ENCODE measurements at places on chromosomes 3 and 15.

DNA sequence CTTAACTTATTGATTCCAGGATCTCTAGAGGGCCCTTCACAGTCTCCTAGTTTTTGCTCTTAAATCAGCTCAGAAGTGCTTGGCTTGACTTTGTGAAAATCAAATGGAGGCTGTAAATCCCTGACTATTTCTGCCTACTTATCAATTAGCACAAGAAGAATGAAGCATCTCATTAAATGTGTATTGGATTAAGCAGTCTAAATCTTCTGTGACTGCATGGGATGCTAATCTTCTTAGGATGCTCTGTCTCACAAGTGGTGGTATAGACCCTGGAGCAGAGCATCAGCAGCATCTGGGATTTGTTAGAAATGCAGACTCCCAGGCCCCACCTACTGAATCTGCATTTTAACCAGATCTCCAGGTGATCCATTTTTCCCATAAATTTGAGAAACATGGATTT, 488.7 kb downstream of the AGBL1 start:
- no peak for DNase-seq

- DNase-seq: no peak
These were observed 188.3 kb downstream of the LSAMP start for GRCh38 chr3:116256843-116257485.

DNA sequence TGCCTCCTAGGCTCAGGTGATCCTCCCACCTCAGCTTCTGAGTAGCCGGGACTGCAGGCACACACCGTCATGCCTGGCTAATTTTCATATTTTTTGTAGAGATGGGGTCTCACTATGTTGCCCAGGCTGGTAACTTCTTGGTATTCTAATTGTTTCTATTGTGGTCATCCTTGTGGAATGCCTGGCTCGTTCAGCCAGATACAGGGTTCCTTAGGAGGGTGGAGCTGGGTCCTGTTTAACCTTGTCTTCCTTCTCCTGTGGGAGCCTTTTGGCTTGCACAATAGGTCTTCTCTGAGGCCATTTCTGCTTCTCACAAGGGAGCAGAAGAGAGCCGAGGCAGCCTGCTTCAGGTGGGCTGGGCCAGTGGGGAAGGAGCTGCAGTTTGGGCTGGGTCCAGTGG, 15.7 kb downstream of the PLEKHO2 start:
- DNase-seq: no peak

GRCh38 chr3:13208706-13209633, 135.7 kb upstream of the IQSEC1 start:
- no peak for DNase-seq

GRCh38 chr15:36844534-36844998, 255.8 kb downstream of the MEIS2 start:
- no peak for DNase-seq

DNA sequence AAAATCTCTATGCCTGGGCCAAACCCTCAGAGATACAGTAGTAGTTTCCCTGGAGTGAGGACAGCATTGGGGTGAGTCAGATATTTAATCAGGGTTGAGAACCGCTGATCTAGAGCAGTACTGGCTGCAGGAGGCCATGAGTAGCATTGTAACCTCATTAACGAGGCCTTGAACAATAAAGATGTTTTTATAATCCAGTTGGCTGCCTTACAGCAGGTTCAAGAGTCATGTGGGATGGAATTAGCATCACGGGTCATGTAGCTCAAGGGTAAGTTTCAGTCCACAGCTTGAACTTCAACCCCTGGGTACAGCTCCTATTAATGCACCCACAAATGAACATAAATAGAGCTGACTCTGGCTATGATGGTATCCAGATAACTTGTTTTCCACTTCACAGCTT, 5.1 kb downstream of the HPS3 start:
- no peak for DNase-seq

DNA sequence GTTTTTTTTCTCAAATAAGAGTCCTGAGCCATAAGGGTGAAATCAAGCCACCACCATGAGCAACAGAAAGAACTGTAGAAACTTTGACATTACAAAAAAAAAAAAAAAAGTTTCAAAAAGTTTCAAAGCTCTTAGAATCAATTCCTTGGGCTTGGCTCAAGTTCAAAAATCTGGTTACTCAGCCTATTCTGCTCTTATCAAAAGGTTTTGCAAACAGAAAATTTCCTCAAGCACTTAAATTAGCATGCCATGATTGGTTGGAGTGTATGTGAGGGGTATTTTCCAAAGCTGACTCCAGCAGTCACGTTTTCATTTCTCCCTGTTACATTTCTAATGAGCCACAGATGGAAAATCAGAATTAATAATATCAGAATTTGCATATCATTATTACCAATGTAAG, 12.1 kb upstream of the PEX5L start:
- DNase-seq: peak; percentile 34

GRCh38 chr3:159200176-159200575, 398.3 kb downstream of the MFSD1 start:
- DNase-seq: peak; percentile 68

DNA sequence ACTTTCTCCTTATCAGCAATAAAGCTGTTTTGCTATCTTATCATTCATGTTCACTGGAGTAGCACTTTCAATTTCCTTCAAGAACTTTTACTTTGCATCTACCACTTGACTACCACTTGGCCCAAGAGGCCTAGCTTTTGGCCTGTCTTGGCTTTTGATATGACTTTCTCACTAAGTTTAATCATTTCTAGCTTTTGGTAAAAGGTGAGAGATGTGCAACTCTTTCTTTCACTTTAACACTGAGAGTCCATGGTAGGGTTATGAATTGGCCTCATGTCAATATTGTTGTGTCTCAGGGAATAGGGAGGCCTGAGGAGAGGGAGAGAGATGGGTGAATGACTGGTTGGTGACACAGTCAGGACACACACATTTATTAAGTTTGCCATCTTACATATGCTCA, 31.0 kb upstream of the FAM3D start:
- no peak for DNase-seq

DNA sequence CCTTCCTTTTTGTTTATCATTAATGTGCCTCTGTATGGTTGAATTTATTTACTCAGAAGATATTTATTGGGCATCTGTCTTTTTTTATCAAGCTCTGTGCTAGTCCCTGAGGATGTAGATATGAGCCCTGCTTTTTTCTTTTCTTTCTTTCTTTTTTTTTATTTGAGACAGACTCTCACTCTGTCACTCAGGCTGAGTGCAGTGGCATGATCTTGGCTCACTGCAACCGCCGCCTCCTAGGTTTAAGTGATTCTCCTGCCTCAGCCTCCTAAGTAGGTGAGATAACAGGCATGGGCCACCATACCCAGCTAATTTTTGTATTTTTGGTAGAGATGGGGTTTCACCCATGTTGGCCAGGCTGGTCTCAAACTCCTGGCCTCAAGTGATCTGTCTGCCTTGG, 58.5 kb downstream of the MBNL1 start:
- DNase-seq: no peak

GRCh38 chr3:195542316-195542697, 818 bp downstream of the PPP1R2 start:
- no peak for DNase-seq

GRCh38 chr3:50274371-50275104, 4.3 kb upstream of the LSMEM2 start:
- no peak for DNase-seq

DNA sequence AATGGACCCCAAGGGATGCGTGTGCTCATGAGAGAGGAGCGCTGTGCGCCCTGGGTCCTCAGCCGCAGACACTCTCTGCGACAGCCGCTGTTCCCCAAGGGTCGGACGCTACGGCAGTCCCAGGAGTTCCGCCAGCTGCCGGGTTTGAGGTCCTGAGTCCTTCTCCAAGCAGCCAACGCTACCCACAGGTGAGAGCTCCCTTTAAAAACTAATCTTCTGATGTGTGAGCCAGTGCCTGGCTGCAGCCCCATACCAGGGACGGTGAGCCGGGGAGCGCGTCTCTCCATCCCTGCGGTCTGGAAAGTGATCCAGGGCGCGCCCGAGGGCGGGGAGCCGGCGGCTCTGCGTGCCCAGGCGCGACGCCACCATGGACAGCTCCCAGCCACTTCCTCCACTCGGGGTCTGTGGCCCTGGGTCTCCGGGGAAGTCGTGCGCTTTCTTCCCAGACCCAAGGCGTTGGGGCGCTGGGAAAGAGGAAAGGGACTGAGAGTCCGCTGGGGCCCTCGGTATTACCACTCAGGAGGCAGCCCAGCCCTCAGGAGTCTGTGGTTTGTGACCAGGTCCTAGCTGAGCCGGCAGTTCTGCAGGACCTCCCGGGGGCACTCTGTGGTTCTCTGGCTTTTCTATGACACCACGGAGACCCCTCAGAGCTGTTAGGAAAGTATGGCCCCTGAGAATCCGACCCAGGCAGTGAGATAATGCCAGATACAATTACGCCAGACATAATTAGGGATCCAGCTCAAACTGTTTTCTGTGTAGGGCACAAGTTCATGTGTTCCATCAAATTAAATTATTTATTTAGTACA, 1.4 kb downstream of the CEMIP start:
- DNase-seq: no peak

DNA sequence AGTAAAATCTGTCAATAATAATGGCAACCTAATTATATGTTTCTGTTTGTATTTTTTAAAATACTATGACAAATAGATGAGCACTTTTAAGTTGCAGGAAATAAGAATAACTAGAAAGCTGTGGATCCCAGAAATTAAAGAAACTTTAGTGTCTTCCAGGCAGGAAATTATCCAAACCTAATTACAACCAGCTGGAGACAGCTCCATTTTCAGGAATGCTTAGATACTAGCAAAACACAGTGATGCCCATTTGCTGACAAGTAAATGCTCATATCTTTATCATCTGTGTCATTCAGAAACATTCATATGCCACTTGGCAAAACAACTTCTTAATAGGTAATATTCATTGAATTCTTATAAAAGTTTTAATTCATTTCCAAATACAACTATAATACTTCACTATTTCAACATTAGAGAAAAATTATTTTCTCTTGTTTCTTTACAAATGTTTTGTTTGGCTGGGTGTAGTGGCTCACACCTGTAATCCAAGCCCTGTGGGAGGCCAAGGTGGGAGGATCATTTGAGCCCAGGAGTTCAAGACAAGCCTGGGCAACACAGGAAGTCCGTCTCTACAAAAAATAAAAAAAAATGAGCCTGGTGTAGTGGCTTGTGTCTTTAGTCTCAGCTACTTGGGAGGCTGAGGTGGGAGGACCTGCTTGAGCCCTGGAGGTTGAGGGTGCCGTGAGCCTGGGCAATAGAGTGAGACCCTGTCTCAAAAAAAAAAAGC, 169.1 kb upstream of the TSPAN3 start:
- DNase-seq: peak; percentile 13

- peak; percentile 35 for DNase-seq
These were observed 9.9 kb downstream of the TRAK1 start for GRCh38 chr3:42101048-42101447.

- no peak for DNase-seq
These were observed 42.4 kb downstream of the PIK3CA start for GRCh38 chr3:179190581-179190980.

DNA sequence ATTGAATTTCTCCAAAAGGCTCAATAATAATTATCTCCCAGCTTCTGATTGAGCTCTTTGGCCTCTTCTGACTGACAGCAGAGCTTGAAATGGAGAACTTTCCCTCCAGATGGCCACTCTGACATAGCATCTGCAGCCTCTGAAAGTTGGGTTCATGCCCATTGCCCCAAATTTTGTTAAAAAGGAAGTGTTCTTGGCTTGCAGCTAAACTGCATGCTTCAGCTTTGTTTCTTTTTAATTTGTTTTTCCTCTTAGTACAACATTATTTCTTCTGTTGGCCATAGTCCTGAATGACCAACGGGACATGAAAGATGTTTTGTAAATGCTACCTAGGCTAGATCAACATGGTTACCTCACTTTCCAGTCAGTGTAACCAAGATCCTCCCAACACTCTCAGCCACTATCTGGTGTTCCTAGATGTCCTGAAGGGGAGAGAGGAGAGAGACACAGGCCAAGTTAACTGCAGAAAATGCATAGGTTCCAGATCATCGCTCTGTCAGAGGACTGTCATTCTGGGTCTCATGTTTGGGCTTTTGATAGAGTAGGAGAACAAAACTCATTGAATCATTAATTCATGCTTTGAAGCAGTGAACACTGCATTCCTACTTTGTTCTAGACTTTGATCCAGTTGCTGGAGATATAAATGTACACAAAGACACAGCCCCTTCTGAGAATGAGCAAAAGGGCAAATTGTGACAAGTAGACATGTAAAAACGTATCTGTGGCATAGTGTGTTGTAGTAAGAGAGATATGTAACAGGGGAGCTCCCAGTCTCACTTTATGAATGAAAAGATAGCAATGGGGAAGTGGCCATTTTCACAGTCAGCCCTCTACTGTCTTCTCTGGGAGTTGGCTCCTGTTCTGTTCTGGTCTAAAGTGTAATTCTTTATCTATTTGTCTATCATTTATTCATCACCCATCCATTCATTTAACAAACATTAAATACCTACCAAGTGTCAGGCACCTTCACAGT, 156.2 kb downstream of the ZNF621 start:
- no peak for DNase-seq

DNA sequence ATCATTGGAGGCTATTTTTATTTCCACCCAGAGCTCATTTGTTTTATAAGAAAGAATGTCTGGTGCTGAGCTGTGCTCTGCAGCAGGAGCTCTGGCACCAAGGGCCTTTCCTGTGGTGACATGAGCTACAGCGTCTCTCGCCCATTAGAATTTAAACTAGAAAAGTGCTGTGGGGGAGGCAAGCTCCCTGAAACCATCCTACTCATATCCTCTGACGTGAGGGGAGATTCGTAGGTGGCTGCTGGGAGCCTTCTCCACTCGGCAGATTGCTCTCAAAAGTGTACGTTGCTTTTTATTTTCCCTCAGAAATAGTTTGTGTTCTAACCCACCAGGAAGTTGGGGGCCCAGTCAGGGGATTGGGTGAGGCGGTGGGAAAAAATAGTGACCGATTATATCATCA, 76.3 kb upstream of the ARHGEF3 start:
- no peak for DNase-seq

DNA sequence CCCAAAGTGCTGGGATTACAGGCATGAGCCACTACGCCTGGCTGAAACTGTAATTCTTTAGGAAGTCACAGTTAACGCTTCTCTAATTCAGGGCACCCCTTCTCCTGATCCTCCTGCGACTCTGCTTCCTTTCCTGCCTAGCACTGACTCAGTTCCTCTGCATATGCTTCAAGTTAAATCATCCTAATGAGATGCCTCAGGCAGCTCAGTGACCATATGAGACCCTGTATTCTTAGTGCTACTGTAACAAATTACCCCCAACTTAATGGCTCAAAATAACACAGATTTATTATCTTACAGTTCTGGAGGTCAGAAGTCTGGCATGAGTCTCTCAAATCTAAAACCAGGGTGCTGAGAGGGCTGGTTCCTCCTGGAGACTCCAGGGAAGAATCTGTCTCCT, 271.8 kb upstream of the LYSMD4 start:
- DNase-seq: no peak

DNA sequence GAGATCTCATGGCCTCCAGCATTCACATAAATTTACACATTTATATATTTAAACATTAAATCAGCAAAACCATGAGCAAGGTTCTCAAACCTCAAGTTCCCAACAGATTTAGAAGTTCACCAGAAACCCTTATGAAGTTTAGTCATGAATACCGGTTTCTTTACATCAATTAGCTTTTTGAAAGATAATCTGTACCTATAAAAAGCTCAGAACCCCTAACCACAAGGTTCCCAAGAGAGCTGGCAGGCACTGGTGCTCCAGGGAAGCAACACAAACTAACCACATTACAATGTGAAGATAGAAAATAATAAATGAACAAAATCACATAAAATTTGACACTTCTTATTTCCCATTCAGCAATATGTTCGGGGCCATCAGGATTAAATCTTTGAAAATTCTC, 150.9 kb downstream of the FBN1 start:
- no peak for DNase-seq

- no peak for DNase-seq
These were observed 627 bp upstream of the FAM131A start for GRCh38 chr3:184336547-184337398.

GRCh38 chr3:112736805-112737566, 96.0 kb upstream of the CCDC80 start:
- DNase-seq: no peak

GRCh38 chr3:63624941-63625560, 27.4 kb upstream of the SNTN start:
- peak; percentile 84 for DNase-seq
